ENCODE measurements at places on chromosomes 4 and X.

DNA sequence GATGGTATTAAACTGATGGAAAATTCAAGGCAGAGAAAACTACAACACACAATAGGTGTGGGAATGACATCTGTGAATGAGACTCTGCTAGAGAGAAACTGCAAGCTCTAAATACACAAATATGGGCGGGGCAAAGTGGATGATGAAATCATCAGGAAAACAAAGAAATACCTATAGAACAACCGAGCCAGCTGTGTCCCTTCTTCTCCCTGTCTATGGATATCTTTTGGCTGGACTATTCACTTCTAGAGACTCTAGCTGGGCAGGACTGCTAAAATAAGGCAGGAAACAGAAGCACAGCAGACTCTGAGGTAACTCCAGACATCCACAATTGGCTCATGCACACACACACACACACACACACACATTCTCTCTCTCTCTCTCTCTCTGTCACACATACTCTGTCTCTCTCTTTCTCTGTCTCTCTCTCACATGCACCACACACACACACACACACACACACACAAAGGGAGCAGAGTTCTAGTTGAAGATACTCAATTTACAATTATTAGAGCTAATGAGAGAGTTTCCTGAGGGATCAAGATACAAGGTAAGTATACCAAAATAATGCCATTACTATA is 27.2 kb upstream of the EDNRA start:
- no peak for DNase-seq

DNA sequence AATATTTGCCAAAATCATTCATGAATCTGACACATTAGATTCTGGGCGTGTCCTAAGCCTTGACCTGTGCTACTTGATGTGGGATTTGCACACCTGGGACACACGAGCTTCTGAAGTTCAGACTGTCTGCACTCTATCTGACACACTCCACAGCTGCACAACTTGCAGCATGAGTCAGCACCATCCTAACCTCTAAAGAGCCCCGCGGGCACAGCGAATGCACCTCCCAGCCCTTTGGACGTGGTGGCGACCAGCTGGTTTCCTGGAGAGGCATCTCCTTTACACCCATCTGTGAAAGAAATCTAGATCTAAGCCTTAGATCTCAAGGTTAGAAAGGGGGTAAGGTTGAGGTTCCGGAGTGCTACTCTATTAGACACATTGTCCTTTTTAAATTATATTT is 69.2 kb downstream of the SORBS2 start:
- peak; percentile 34 for DNase-seq

- DNase-seq, result peak; percentile 0
These were observed 44.6 kb upstream of the LINC00632 start for GRCh38 chrX:140664939-140665338.

DNA sequence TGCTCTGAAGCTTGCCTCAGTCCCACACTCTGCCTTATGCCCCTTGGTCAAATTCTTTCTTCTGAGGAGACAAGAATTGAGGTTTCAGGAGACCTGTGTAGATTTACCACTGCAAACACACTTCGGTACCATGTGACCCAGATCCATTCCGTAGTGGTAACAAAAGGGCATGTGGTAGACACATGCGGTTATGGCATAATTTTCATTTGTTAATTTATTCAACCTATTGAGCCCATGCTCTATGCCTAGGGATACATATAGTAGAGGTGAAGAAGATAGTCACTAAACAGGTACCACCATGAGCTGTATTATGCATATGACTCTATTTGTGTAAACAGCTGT is 190.9 kb downstream of the NDST4 start:
- no peak for DNase-seq

GRCh38 chr4:183863155-183863825 is 41.8 kb upstream of the STOX2 start:
- no peak for DNase-seq

DNA sequence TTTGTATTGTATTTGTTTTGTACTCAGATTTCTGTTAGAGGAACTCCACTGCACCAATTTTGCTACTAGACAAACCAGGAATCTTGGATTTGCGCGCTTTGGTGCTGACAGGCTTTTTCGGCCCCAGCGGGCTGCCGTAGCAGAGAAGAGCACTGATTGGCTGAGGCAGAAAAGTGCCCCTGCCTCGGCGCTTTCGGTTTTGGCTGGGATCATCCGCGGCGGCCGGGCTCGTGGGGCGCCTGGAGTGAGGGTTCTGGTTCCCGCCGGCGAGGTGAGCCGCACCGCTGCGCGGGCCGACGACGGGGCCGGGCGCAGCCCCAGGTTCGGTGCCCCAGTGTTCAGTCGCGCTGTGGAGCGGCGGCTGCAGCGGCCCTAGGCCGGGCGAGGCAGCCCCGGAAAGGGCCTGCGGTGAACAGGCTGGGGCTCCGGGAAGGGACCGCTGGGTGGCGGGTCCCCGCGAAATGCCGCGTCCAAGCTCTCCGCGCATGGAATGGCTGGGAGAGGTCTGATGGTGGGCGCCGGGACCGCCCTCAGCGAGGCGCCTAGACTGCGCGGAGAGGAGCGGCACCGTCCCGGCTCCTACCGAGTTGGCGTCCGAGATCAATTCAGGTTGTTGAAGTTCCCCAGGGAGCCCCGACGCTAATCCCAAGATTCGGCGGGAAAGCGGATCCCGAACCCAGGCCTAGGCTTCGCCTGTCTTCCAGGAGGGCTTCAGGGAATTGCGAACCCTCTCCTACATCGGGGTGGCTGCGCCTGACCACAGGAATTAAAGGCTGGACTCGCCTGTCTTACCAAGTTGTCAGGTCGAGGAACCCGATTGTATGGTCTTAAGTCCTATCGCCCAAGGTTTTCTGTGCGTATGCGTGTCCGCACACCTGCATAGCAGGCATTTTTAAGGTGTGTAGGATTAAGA is at the start of gene LSM6:
TSS of gene LSM6 (plus strand) at position 178 of the 913 bp plus-strand sequence. CDS start 7,204 bp downstream, outside the sequence.
- peak; percentile 91 for DNase-seq

- DNase-seq, result no peak
These were observed 59.5 kb downstream of the RXFP1 start for GRCh38 chr4:158581161-158581560.

DNA sequence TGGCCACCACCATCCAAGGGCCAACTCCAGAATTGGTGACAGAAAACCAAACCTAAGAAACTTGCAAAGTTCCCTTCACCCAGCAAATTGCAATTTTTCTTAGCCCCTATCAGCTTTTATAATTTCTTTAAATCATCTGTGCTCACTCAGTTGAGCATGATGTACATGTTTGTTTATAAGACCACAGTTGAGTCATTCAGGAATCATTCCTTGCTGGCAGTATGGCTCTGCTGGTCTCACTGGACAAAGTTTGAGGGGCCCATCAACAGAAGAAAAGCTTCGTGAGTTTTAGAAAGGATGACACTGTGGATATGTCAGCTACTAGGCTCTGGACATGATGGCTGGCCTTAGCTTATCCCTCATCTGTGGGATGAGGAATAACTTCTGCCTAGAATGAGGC is 4.0 kb downstream of the TRPC5 start:
- no peak for DNase-seq

- DNase-seq, result no peak
These were observed 123.1 kb downstream of the NEK1 start for GRCh38 chr4:169489306-169489705.

DNA sequence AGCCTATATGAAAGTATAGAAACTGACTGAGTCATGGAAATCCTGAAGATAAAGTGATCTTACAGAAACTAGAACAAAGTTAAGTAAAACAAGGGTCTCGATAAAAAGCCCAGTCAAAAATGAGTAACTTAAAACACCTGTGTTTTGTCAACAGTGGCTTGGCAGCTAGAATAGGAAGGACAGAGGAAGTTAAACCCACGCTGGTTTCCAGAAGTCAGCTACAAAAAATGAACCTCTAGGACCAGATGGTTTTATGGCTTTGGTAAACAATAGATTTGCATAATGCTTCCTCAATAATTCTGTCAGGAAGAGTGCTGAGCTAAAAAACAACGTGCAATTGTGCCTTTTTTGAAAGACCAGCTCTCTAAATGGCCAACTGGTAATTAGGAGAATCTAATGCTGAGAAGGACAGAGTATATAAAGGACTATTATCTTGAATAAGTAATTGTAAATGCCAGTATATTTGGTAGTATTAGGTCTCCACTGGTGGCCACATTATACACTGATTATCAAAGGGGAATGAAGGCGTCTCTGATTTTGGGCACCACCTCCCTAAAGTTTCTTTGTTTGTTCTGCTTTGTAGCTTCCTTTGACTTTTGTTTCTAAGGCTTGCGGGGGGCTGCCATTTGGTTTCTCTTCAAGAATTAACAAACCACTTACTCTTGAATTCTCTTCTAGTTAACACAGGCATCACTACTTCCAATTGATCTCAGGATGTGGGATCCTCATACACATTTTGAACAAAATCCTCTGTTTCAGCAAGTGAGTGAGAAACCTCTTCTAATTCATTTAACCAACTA is 72.2 kb upstream of the PPP3CA start:
- peak; percentile 92 for DNase-seq

GRCh38 chr4:153555730-153556434 is 89.7 kb downstream of the TMEM131L start:
- peak; percentile 89 for DNase-seq

DNA sequence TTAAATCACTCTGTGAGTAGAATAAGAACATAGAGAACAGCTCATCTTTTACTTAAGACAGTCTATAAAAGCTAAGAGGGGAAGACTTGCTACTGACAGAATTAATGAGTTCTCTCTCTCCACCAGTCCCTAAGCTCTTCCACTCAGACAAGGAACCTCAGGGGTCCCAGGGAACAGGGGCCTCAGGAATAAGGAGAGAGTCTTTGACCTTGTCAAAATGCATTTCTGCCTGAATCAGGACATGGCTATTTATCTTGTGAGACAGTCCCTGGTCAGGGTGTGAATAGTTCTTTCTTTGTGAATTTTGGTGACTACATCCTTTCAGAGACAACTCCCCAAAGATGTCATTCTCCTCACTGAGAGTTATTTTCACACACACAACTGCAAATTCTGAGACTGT is 218.7 kb upstream of the HS3ST1 start:
- DNase-seq, result no peak

DNA sequence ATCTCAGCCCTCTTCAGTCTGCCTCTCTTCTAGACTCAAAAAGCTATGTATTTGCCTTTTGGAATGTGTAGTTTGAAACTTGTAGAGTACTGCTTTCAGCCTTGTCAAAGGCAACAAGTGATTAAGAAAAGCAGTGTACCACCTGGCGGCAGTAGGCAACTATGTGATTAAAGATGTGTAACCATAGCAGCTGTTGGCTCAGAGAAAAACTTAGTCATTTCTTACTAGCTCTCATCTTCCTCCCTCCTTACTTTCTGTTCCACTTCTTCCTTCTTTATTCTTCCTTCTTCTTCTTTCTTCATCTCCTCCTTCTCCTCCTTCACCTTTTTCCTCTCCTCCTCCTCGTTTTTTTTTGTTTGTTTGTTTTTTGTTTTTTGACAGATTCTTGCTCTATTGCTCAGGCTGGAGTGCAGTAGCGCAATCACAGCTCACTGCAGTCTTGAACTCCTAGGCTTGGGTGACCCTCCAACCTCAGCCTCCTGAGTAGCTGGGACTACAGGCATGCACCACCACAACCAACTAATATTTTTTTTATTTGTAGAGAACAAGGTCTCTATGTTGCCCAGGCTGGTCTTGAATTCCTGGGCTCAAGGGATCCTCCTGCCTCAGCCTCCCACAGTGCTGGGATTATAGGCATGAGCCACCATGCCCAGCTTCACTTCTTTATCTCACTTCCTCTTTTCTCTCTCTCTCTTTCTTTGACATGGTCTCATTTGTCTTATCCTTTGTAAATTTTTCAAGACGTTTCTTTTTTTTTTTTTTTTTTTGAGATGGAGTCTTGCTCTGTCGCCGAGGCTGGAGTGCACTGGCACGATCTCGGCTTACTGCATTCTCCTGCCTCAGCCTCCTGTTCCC is 32.6 kb downstream of the ABHD18 start:
- DNase-seq, result no peak

DNA sequence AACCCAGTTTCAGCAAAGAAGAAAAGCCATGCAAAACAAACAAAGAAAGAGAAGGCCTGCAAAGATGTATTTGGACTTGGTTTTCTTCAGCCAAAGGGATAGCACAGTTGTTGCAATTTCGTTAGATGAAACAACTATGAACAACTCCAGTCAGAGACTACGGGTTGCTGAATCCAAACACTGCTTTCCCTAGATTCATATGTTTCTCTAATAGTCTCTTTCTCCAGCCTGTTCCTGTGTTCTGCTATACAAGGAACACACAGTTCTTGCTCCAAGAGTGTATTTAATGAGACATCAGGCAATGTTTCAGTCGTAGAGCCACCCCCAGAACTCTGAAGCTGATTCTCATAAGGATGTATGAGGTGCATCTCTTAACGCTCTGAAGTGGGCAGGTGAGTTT is 162.5 kb upstream of the TBL1X start:
- no peak for DNase-seq

GRCh38 chr4:168880811-168881595 is 129.1 kb downstream of the CBR4 start:
- DNase-seq, result no peak

- DNase-seq, result no peak
These were observed 77.4 kb upstream of the MID1 start for GRCh38 chrX:10697616-10698317.

DNA sequence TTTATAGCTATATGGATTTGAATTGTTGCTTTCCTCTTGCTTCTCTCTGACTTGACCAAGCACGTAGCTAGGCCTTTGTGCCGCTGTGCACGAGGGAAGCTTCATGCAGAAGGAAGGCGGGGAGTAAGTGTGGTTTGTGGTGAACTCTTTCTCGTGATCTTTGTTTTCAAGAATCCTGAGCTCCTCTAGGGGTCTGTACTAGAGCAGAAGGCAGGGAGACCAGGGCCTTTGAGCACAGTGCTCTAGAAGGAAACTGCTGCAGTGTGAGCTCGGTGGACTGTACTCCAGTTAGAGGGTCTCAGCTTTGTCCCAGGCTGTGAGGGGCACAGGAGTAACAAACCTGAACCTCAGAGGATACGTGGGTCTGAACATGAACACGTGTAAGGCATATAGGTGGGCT is 49.0 kb downstream of the AGA start:
- DNase-seq, result no peak

GRCh38 chr4:176150704-176151103 is 44.7 kb downstream of the SPATA4 start:
- no peak for DNase-seq

DNA sequence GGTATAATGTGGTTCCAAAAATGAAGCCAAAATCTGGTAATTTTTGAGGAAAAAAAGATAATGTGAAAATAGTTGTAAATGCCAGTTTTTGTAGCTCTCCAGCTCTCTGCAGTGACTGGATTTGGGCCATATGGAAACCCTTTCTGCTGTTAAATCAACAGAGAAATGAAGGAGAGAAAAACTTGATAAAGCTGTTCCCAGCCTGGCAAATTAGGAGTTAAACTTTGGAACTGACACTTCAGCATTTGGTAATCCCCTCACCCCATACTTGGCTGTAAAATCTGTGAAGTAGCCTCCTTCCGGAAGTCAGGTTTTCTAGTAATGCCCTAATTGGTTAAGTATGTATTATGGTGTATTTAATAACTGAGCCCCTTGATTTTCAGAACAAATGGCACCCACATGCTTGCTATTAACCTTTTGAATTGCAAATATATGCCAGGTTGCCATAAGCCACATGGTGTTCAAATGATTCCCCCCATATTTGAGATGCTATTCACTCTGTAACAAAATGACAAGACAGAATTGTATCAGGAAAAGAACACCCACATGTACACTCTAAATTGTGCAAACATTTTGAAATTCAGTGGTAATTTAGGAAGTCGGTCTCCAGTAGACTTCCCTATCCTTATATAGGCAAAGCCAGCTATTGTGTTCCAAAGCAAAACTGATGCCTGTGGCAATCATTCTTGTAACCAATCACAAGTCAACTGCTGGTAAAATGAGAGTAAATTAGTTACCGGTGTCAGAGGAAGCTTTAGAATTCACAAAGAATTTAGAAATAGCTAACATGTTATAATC is 96.3 kb upstream of the ADAMTS3 start:
- DNase-seq, result no peak

- no peak for DNase-seq
These were observed 28.6 kb upstream of the TLR3 start for GRCh38 chr4:186040316-186040715.

- peak; percentile 60 for DNase-seq
These were observed 7.2 kb upstream of the NEUROG2 start for GRCh38 chr4:112523008-112523721.
